ENCODE measurements at places on chromosomes 7 and 10. TPM values are rescaled to one million over a fixed set of nuclear protein-coding genes. Genes with fewer than 3 reads are reported as not detected.

Gene HOXA1
- total RNA-seq: not detected

Gene PRKAR2B
- total RNA-seq: 10.3 TPM

Gene ADAMTS14
- total RNA-seq: 7.0 TPM

Gene SFRP4
- not detected for total RNA-seq

Gene KIF11
- 2.9 TPM for total RNA-seq

Gene BHLHA15
- 108 TPM for total RNA-seq

Gene FOXI2
- total RNA-seq: 0.18 TPM

Gene PDLIM1
- 63.6 TPM for total RNA-seq

Gene LDB3
- total RNA-seq: 8.5 TPM

DNA sequence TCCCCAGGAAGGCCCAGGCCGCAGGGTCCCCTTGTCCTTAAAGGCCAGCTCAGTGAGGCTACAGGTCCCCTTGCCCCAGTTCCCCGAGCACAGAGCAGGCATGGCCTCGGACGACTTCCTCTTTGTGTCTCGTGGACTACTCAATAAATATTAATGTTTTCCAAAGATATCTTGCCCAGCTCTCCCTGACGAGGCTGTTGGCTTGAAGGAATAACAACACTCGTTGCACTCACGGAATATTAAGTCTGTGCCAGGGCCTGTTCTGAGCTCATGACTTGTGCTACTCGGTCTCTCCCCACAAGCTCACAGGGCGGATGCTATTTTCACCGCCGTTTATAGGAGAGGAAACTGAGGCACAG is 68.2 kb downstream of the CUX1 start:
- H3K27me3 ChIP-seq: no peaks in the 10 kb centered on the region
- no peak overlapping the region for H3K4me3 ChIP-seq
- DNase-seq: peak; percentile 35
- peaks cover 52% of the 10 kb centered on the region for H3K4me1 ChIP-seq
- H3K36me3 ChIP-seq: no peaks in the 10 kb centered on the region
- peak overlapping the region; percentile 90 for H3K27ac ChIP-seq

DNA sequence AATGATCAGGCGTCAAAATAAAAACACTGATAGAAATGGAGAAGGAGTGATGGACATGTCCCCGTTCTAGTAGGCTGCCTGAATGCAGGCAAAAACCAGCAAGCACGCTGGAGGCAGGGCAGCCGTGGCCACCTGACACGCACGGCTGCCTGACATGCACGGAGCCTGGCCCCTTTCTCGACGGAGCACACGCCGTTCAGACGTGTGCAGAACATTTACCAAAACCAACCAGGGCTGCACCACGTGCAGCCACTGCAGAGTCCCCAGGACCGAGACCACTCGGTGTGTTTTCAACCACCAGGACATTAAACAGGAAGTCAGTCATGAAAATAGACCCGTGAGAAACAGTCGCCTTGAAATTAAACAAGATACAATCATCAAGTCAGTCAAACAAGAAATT is 61.9 kb upstream of the NKX6-2 start:
- no peaks in the 10 kb centered on the region for H3K27me3 ChIP-seq
- no peaks in the 10 kb centered on the region for H3K36me3 ChIP-seq
- peak overlapping the region; percentile 15 for H3K4me3 ChIP-seq
- DNase-seq: no peak
- peaks cover 27% of the 10 kb centered on the region for H3K4me1 ChIP-seq
- peak overlapping the region; percentile 29 for H3K27ac ChIP-seq

- no peaks in the 10 kb centered on the region for H3K27me3 ChIP-seq
- DNase-seq: no peak
- no peak overlapping the region for H3K4me3 ChIP-seq
- H3K36me3 ChIP-seq: peaks cover 56% of the 10 kb centered on the region
Observed at GRCh38 chr10:60877777-60878120, 66.2 kb downstream of the RHOBTB1 start.

- no peak overlapping the region for H3K4me3 ChIP-seq
- DNase-seq: no peak
- H3K27me3 ChIP-seq: no peaks in the 10 kb centered on the region
- no peaks in the 10 kb centered on the region for H3K36me3 ChIP-seq
- H3K4me1 ChIP-seq: no peaks in the 10 kb centered on the region
Observed at GRCh38 chr10:58030208-58030607, 237.5 kb downstream of the IPMK start.

- no peak overlapping the region for H3K4me3 ChIP-seq
- H3K36me3 ChIP-seq: peaks cover 84% of the 10 kb centered on the region
- peak; percentile 67 for DNase-seq
Observed at GRCh38 chr10:73759512-73760115, 15.4 kb downstream of the SEC24C start.

DNA sequence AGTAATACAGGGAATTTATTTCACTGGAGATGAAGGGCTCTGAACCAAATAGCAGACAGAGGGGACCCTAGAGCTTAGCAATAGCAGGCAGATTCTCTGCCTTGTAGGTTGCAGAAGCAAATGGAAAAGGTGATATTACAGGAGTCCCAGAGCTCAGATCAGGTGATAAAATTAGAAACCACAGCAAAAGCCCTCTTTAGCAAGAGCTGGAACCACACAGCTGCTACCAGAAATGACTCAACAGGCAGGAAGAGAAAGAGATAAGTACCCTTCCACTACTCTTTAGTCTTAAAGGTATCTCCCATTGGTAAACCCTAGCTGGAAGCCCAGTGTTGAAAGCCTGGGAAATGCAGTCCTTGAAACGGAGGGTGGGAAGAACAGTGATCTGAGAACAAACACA is 535.6 kb upstream of the GHITM start:
- H3K27ac ChIP-seq: no peak overlapping the region
- no peak for DNase-seq
- H3K27me3 ChIP-seq: no peaks in the 10 kb centered on the region
- H3K4me3 ChIP-seq: no peak overlapping the region

GRCh38 chr10:132310701-132311337 is 3.1 kb upstream of the STK32C start:
- H3K36me3 ChIP-seq: no peaks in the 10 kb centered on the region
- DNase-seq: no peak
- H3K4me3 ChIP-seq: no peak overlapping the region
- no peaks in the 10 kb centered on the region for H3K27me3 ChIP-seq
- peaks cover 13% of the 10 kb centered on the region for H3K4me1 ChIP-seq
- no peak overlapping the region for H3K27ac ChIP-seq

DNA sequence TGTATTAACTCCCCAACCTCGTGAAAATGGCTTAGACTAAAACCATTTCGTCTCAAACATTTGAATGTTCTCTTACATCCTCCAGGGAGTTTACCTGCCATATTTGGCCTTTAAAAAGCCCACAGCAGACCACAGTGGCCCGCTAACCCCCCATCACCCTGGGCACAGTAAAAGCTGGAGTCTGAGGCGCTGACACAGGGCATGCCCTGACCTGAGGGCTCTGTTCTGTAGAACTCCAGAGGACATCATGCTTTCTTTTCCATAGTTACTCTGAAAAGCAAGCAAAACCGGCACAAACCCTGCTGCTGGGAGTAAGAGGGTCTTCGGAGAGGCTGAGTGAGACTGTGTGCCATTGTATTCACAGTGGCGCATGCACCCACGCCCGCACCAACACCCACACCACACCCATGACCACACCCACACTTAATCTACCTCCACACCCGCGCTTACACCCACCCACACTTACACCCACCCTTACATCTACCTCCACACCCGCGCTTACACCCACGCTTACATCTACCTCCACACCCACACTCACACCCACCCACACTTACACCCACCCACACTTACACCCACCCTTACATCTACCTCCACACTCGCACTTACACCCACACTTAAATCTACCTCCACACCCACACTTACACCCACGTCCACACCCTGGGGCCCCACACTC is 32.1 kb downstream of the LRRC27 start:
- no peaks in the 10 kb centered on the region for H3K36me3 ChIP-seq
- H3K4me3 ChIP-seq: no peak overlapping the region
- H3K4me1 ChIP-seq: no peaks in the 10 kb centered on the region
- no peak for DNase-seq
- H3K27ac ChIP-seq: no peak overlapping the region

- no peak for DNase-seq
- peak overlapping the region; percentile 9 for H3K4me3 ChIP-seq
- no peaks in the 10 kb centered on the region for H3K27me3 ChIP-seq
- H3K27ac ChIP-seq: peak overlapping the region; percentile 59
Observed at GRCh38 chr10:3935141-3935540, 150.1 kb upstream of the KLF6 start.

DNA sequence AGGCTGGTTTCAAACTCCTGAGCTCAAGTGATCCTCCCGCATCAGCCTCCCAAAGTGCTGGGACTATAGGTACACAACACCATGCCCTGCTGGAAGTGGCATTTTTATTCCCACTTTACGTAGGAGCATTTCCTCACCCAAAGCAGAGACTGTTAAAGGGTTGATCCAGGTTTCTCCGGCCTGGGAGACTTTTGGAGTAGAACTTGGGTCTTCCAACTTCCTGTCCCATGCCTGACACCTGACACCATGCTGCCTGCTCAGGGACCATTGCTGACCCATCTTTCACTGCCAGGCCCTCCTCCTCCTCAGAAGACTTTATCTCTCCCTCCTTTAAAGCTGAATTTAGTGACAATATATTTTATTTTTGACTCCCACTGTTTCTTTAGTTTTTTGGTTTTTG is 302.0 kb upstream of the LYZL1 start:
- no peaks in the 10 kb centered on the region for H3K36me3 ChIP-seq
- no peak overlapping the region for H3K4me3 ChIP-seq

DNA sequence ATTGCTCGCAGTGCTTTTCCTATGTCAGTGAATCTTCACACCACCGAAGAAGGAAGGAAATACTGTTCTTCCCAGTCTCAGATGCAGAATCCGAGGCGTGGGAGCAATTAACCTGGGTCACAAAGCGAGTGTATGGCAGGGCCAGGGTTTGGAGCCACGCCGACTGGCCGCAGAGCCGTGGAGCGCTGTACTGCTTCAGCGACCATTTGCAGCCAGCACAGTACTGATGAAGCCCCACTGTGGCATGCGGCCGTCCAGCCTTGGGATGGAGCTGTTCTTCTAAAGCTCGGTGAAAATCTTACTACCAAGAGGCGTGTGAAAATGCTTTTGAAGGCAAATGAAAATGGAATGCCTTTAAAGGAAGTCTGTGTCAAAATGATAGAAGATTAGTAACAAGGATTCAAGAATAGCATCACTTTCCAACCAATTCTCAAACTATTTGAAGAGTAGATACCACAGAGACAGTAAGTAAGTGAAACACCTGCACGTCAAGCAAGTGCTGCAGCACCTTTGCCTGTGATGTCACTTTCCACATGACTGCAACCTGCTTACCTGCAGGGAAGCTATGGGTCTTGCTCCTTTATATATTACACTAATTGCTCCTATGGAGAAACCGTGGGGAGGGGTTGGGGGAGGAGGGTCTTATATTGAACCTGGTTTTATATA is 4.9 kb downstream of the PPP2R2D start:
- H3K27ac ChIP-seq: no peak overlapping the region
- no peaks in the 10 kb centered on the region for H3K27me3 ChIP-seq
- no peak overlapping the region for H3K4me3 ChIP-seq
- H3K4me1 ChIP-seq: peaks cover 93% of the 10 kb centered on the region
- no peak for DNase-seq

DNA sequence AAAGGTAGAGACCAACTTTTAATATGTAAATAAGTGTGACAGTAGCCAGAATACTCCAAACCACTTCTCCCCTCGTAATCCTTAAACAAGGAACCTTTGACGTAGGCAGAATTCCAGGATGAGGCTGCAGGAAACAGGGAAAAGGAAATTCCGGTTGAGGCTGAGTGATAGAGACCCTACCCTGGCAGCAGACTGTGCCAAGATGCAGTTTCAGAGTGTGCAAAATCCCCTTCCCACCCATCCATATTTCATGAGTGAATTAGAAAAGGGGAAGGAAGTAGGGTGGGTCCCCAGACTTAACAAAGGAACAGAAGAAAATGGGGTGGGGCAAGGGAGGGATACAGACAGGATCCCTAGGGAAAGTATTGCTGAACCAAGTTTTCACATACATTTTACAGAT is 143.0 kb downstream of the RAPGEF5 start:
- no peak overlapping the region for H3K4me3 ChIP-seq
- no peaks in the 10 kb centered on the region for H3K36me3 ChIP-seq
- no peak overlapping the region for H3K27ac ChIP-seq
- no peaks in the 10 kb centered on the region for H3K4me1 ChIP-seq
- H3K27me3 ChIP-seq: no peaks in the 10 kb centered on the region

- H3K4me3 ChIP-seq: no peak overlapping the region
- H3K27me3 ChIP-seq: no peaks in the 10 kb centered on the region
- H3K36me3 ChIP-seq: peaks cover 93% of the 10 kb centered on the region
- H3K27ac ChIP-seq: no peak overlapping the region
- no peaks in the 10 kb centered on the region for H3K4me1 ChIP-seq
Observed at GRCh38 chr10:1116051-1116450, 59.9 kb downstream of the WDR37 start.

GRCh38 chr10:29537799-29538198 is 97.0 kb downstream of the SVIL start:
- H3K27me3 ChIP-seq: no peaks in the 10 kb centered on the region
- no peak overlapping the region for H3K4me3 ChIP-seq
- no peak for DNase-seq
- H3K4me1 ChIP-seq: peaks cover 16% of the 10 kb centered on the region
- H3K36me3 ChIP-seq: peaks cover 9% of the 10 kb centered on the region
- no peak overlapping the region for H3K27ac ChIP-seq

DNA sequence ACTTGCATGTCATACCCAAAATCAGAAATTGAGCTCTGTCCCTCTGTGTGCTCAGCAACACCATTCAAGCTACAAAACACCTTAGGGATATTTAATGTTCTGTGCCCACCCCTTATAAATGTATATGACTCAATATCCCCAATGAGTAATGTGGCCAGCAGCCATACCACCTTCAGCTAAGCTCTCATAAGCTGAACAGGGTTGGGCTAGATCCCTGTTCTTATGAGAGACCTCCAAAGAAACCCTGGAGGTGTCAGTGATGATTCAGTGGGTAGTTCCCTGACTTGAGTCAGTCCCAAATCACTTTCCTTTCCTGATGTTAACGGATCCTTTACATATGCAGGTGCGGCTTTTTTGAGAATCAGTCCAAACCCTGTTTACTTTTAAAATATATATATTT is 253.8 kb downstream of the CREB5 start:
- H3K36me3 ChIP-seq: no peaks in the 10 kb centered on the region
- no peak overlapping the region for H3K4me3 ChIP-seq
- H3K27me3 ChIP-seq: peaks cover 3% of the 10 kb centered on the region
- no peak for DNase-seq
- H3K4me1 ChIP-seq: no peaks in the 10 kb centered on the region
- no peak overlapping the region for H3K27ac ChIP-seq

GRCh38 chr10:8056378-8056777 is 1.9 kb downstream of the GATA3 start:
- H3K27me3 ChIP-seq: peaks cover 99% of the 10 kb centered on the region
- H3K36me3 ChIP-seq: no peaks in the 10 kb centered on the region
- no peak overlapping the region for H3K27ac ChIP-seq
- no peak for DNase-seq
- peaks cover 46% of the 10 kb centered on the region for H3K4me1 ChIP-seq

GRCh38 chr10:72906446-72906845 is 12.9 kb downstream of the OIT3 start:
- no peak overlapping the region for H3K4me3 ChIP-seq
- no peaks in the 10 kb centered on the region for H3K27me3 ChIP-seq
- no peaks in the 10 kb centered on the region for H3K4me1 ChIP-seq
- H3K36me3 ChIP-seq: no peaks in the 10 kb centered on the region
- no peak for DNase-seq
- no peak overlapping the region for H3K27ac ChIP-seq

GRCh38 chr10:123562811-123563580 is 103.2 kb upstream of the GPR26 start:
- peaks cover 53% of the 10 kb centered on the region for H3K27me3 ChIP-seq
- no peaks in the 10 kb centered on the region for H3K36me3 ChIP-seq
- H3K4me1 ChIP-seq: no peaks in the 10 kb centered on the region
- no peak overlapping the region for H3K4me3 ChIP-seq

- no peaks in the 10 kb centered on the region for H3K36me3 ChIP-seq
- DNase-seq: no peak
- no peaks in the 10 kb centered on the region for H3K27me3 ChIP-seq
- H3K27ac ChIP-seq: no peak overlapping the region
Observed at GRCh38 chr7:146346096-146346495, 229.5 kb downstream of the CNTNAP2 start.
